ENCODE measurements at places on chromosomes 4 and X.
A peak's percentile ranks its signal among the peaks of the same experiment; 100 is the strongest.

DNA sequence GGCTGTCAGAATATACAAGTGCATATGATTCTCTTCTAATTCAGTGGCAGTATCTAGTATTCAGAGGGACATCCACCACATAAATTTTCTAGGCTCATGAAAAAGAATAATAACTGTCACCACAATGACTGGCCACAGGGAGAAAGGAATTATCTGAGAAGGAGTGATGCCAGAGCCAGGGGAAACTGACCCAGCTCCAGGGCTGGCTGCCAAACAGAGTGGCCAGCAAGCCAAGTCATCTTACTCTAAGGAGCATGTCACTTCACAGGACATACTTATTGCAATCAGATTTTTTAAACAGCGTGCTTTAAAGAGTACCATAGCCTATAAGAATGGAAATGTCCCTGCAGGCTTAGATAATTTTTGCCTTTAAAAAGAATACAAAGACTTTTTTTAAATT is 5.8 kb upstream of the SEPTIN11 start:
- no peak for DNase-seq

GRCh38 chr4:95362906-95363558 is 185.7 kb downstream of the UNC5C start:
- no peak for DNase-seq

GRCh38 chrX:6965729-6966128 is 181.8 kb upstream of the STS start:
- no peak for DNase-seq

DNA sequence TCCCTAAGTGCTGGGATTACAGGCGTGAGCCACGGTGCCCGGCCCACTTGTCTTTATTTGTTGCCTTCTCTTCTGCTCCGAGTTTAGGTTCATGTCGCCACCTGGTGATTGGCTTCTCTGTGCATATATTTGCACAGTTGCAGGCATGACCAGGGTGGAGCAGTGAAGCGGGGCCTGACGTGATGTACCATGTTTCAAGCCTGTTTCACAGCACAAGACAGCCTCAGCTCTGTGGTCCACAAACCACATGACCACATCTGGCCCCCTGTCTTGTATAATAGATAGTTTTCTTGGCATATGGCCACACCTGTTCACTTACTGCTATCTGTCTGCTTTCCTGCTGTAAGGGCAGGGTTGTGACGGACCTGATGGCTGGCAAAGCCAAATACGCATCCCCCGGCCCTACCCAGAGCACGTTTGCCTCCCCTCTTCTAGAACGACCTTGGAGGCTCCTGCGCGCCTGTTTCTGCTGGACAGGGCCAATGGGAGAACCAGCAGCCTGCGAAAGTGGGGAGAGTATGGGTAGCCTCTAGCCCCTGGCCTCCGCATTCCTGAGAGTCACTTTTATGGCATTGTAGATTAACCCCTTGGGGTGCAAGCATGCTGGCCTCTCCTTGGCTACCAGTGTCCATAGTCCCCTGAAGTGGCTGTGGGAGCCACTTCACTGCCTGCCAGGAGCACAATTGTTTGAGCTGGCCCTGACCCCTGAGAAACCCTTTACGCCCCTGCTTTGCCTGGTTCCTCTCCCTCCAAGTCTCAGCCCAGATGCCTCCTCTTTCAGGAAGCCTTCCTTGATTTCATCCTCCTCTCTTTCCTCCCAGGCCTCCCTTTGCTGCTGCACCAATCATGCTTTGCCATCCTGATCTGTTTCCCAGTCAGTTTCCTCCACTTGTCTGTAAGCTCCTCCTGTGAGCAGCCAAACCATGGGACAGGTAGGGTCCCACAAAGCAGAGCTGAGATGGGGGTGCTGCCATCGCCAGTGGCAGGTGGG is 6.0 kb upstream of the SH3TC1 start:
- DNase-seq = no peak

GRCh38 chr4:10816571-10816970 is 132.0 kb upstream of the CLNK start:
- no peak for DNase-seq

- no peak for DNase-seq
Measured at GRCh38 chrX:10906866-10907265, 204.3 kb upstream of the HCCS start.

GRCh38 chr4:10457255-10457801 is at the start of gene ZNF518B:
TSS of gene ZNF518B (minus strand) at chr4:10457426. CDS start at chr4:10446328, 11,098 bp downstream.
- peak; percentile 32 for DNase-seq

All from breast epithelium (tissue), 4 donors.